Stimulated activated CD4-positive, alpha-beta T cell treated with anti-CD3 and anti-CD28 coated beads, TNF-alpha, amount 100 ng/mL, for 1 hour (primary cell): ENCODE measurements at places on chromosomes 1 and 21.
A peak's percentile ranks its signal among the peaks of the same experiment; 100 is the strongest.

GRCh38 chr1:208921259-208921658, 662.3 kb upstream of the CAMK1G start:
- DNase-seq = no peak

- no peak for DNase-seq
These were observed 45.0 kb upstream of the DNAJC6 start for GRCh38 chr1:65264197-65264929.

GRCh38 chr1:247402120-247402675, 13.8 kb upstream of the NLRP3 start:
- no peak for DNase-seq

GRCh38 chr1:227844320-227845146, 29.1 kb downstream of the PRSS38 start:
- no peak for DNase-seq

GRCh38 chr1:209143916-209144315, 439.6 kb upstream of the CAMK1G start:
- DNase-seq = no peak

- DNase-seq = no peak
These were observed 17.6 kb upstream of the MAP1LC3C start for GRCh38 chr1:242016479-242016878.

- no peak for DNase-seq
These were observed 15.4 kb upstream of the KIAA0040 start for GRCh38 chr1:175207971-175208370.

GRCh38 chr1:79128722-79129121, 122.2 kb upstream of the ADGRL4 start:
- DNase-seq = no peak

GRCh38 chr1:210540288-210540687, 211.6 kb downstream of the HHAT start:
- DNase-seq = no peak

DNA sequence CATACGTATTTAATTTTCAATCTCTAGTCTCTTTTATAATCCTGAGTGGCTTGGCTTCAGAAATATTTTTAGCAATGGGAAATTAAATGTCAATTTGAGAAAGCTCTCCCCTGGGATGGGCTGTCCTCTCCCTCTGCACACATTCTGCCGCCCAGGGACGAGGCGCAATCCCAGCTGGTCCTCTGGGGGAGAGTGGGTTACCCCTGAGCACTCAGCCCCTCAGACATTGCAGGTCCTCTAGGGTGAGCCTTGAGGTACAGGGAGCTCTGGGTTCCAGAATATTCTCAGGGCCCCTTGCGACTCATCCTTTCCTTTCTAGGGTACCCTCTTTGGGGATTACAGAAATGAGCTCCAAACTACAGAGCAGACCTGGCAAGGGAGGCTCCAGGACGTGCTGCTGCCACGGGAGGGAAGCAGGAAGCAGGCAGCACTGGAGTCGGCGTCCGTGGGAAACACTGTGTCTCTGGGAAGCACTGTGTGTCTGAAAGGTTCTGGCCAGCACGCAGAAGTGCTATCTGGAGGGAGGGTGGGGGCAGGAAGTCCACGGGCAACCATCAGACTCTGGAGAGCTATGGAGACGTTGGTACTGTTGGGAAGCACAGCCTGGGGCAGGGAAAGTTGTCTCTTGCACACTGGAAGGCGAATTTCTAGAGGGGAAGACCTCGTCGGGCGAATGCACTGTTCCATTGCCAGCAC, 343.3 kb upstream of the VAMP3 start:
- DNase-seq = no peak

DNA sequence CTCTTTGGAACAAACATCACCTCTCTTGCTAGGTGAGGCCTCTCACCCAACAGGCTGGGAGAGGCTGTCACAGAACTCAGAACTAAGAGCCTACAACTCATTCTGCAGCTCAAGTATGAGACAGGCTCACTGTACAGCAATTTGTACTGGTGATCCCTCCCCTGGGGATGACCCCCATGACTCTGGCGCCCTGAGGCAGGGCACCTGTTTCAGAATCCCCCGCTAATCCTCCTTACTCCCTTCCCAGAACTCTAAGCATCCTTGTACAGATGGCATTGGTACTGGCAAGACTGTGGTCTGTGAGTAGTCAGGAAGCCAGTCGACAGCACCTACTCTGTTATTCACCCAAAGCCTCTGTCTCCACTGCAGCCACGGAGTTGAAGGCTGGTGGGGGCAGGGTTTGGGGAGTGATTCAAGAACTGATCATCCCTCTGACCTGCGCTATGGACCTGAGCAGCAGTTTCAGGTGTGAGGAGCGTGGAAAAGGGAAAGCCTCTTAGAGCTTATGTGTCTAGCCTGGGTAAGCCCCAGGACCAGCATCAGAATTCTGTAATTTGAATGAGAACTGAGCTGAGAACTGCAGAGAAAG, 655.5 kb downstream of the KIF26B start:
- no peak for DNase-seq

DNA sequence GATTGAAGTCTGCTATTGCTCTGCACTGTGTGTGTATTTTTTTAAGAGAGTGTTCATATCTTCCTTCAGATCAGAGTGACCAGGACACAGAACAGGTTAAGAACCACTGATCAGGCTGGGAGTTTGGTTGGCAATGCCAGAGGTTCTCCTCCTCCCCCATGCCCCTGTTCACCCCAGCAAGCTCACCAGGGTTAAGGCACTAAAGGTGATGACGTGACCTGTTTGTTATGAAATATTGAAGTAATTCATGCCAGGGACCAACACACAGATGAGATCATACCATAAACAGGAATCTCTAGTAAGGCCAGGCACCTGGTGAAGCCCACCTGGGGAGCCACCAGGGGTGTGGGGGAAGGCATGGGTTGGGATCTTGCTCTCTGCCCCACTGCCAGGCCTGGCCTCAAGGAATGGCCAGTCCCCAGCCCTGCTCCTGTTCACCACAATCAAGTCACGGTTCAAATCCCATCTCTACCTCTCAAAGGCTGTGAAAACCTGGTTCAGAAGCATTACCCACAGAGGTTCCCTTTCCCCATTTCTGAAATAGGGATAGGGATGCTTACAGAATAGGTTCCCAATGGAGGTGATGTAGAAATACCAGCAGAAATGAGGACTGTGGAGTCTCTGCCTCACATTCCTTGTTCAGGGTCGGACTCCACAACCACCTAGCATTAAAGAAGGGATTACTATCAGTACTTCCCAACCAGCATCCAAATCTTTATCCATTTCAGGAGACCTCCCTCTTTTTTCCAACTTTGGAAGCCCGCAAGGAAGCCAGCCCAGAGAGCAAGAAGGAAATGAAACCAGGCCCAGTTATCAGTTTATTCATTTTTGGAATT, 2.4 kb downstream of the ID3 start:
- no peak for DNase-seq

DNA sequence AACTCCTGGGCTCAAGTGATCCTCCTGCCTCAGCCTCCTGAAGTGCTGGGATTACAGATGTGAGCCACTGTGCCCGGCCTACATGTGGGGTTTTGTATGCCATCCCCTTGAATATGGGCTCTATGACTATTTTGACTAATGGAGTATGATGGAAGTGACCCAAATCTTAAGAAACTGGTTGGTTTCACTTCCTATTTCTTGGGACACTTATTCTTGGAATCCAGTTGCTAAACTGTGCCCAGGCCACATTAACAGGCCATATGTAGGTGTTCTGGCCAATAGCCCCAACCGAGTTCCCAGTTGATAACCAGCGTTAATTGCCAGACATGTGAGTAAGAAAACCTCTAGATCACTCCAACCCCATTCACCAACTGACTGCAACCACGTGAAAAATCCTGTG, 36.3 kb upstream of the CLIC4 start:
- no peak for DNase-seq

- no peak for DNase-seq
These were observed 332.6 kb downstream of the NPHP4 start for GRCh38 chr1:5659606-5660005.

GRCh38 chr21:45255381-45256020, 32.2 kb downstream of the POFUT2 start:
- no peak for DNase-seq

GRCh38 chr1:212773011-212773410, 18.6 kb downstream of the NSL1 start:
- no peak for DNase-seq

DNA sequence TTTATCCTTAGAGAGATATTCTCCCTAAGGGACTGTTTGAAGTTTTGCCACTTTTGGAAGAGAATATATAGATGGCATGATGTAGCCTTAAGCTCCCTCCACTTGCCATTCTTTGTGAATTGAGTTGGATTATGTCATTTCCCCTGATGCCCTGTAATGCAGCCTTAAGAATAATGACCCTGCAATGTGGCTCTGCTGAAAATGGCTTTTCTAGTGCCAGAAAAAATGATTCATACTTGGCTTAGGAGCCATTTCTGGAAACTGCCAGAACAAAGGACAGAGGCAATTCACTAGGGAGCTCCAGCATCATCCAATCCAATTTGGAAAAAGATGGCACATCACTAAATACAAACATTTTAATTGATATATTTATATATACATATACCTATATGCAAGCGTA, 265.3 kb downstream of the SPATA17 start:
- DNase-seq = no peak

GRCh38 chr1:244833734-244834542, 1.5 kb upstream of the COX20 start:
- DNase-seq = peak; percentile 31

GRCh38 chr1:113191579-113192076, 118.6 kb downstream of the LRIG2 start:
- DNase-seq = no peak

DNA sequence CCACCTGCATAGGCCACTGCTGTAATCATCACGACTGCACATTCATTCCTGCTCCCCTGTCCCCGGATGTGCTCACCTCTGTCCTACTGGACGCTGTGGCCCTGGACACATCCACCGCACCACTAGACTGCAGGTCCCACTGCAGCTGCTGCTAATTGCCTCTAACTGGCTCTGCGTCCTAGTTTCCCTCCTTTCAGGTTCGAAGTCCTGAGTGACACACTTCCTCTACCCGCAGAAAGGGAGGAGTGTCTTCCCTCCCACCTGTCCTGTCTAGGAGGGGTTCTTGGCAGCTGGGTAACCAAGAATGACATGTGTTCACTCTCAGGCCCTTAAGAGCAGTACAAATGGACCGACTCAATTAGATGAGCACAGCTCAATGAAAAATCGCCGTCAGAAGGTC, 40.5 kb upstream of the ITPKB start:
- no peak for DNase-seq

GRCh38 chr1:172246521-172247390, 173.7 kb upstream of the C1orf105 start:
- no peak for DNase-seq

- no peak for DNase-seq
These were observed 27.1 kb downstream of the PKP1 start for GRCh38 chr1:201310251-201310985.

- DNase-seq = no peak
These were observed 20.9 kb upstream of the TGFB2 start for GRCh38 chr1:218324226-218324580.

DNA sequence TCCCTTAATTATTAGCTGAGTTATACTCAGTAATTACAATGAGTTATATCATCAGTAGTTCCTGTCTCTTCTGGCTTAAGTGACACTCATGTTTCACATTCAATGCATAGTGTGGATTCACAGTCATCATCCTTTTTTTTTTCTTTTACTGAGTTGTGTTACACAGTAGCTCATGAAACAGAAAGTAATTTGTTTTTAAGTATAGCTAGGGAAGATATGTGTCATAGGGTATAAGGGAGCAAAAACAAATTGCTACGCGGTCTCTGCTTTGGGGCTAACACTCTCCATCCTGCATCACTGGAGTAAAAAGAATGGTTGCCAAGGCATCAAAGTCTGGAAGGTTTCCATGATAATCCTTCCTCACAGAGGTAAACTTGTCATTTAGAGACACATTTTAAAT, 971.7 kb upstream of the NCAM2 start:
- no peak for DNase-seq

DNA sequence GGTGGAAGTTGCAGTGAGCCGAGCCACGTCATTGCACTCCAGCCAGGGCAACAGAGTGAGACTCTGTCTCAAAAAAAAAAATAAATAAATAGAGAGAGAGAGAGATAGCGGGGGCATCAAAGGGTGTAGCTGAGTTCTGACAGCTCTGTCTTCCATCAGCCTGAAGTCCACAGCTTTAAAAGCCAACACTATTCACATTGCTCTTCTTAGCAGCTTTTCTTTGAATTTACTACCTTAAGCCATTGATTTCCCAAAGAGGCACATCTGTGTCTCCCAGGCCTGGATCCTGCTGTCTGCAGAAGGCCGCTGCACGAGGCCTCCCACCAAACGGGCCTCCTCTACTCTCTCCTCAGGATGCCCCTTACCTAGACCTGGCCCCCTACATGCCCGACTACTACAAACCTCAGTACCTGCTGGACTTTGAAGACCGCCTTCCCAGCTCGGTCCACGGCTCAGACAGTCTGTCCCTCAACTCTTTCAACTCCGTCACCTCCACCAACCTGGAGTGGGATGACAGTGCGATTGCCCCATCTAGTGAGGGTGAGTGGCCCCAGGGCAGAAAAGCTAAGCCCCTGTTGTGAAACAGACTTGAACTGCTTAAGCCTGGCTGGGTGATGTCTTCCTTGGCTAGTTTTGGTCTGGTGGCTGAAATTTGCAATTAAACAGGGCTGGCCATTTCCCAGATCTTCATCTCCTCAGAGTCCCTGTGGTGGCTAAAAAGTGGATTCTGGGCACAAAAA, 16.5 kb upstream of the SLC25A34 start:
- no peak for DNase-seq

DNA sequence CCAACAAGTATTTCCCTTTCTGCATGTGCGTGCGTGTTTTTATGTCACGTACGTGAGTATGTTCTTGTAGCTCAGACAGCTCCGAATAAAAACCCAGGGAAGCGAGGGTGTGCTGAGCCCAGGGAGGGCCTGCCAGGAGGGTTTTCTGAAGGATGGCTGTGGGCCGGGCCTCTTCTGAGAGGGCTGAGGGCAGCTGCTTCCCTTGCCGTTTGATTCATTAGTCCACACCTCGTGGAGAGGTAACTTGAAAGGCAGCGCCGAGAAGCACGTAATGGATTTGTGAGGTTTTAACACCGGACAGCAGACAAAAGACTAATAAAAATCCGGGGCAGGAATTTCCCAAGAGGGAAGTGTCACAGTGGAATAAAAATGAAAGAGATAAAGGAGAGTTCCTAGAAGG, 29.5 kb downstream of the CD247 start:
- no peak for DNase-seq

GRCh38 chr1:47656719-47657685, 219.2 kb downstream of the FOXD2 start:
- no peak for DNase-seq

GRCh38 chr1:231508941-231509340, 19.5 kb upstream of the TSNAX start:
- no peak for DNase-seq

GRCh38 chr1:28286111-28286510, 26.8 kb downstream of the SESN2 start:
- no peak for DNase-seq
